ENCODE measurements at places on chromosomes 2 and 18.

- DNase-seq: no peak
Measured at GRCh38 chr2:219554350-219554749, 10.5 kb downstream of the TMEM198 start.

GRCh38 chr2:23720705-23721453 is 206.0 kb downstream of the ATAD2B start:
- DNase-seq: no peak

DNA sequence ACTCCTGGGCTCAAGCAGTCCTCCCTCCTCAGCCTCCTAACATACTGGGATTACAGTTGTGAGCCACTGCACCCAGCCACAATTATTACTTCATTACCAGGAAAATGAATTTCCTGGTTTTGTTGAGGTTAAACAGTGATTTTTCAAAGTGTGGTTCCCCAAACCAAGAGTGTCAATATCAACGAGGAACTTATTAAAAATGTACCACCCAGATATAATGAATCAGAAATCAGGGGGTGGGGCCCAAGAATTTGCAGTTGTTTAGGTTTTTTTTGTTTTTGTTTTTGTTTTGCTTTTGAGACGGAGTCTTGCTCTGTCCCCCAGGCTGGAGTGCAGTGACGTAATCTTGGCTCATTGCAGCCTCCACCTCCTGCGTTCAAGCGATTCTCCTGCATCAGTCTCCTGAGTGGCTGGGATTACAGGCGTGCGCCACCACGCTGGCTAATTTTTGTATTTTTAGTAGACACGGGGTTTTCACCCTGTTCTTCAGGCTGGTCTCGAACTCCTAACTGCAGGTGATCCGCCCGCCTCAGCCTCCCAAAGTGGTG is 94.1 kb downstream of the WDSUB1 start:
- no peak for DNase-seq

DNA sequence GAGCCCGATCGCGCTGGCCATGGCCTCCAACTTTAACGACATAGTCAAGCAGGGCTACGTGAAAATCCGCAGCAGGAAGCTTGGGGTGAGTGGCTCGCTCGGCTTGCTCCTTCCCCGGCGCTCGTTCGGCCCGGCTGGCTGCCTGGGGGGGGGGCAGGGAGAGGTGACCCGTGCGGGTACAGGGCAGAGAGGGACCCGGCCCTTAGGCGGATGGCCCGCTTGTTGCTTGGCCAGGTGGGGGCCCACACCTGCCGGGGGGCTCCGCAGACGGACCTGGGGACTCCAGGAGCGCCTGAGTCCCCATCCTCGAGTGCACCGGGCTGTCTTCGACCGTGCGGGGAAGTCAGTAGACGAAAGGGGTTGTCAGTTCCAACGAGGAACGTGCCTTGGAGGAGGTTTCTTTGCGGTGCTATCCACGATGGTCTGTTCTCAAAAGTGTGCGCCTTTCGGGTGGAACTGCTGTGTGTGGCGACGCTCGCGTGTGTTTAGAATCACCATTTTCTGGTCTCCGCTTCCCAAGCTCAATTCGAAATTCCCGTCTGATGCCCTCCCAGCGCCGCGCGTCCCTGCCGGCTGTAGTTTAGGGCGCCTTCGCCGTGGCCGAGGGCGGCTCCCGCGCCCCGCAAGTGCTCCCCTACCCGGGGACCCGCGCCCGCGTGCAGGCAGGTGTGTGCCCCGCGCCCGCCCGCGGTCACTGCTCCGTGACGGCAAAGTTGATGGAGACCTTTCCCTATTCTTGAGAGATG is 711 bp downstream of the DOK6 start:
- DNase-seq: no peak

- DNase-seq: no peak
Measured at GRCh38 chr2:223580951-223581350, 21.2 kb downstream of the SCG2 start.

GRCh38 chr2:96913398-96914202 is 43.7 kb upstream of the SEMA4C start:
- DNase-seq: peak; percentile 80

GRCh38 chr2:21715887-21716286 is 592.1 kb downstream of the TDRD15 start:
- DNase-seq: no peak

- DNase-seq: no peak
Measured at GRCh38 chr2:32559136-32559535, 68.7 kb upstream of the TTC27 start.

- no peak for DNase-seq
Measured at GRCh38 chr2:219987830-219988229, 360.4 kb downstream of the SLC4A3 start.

DNA sequence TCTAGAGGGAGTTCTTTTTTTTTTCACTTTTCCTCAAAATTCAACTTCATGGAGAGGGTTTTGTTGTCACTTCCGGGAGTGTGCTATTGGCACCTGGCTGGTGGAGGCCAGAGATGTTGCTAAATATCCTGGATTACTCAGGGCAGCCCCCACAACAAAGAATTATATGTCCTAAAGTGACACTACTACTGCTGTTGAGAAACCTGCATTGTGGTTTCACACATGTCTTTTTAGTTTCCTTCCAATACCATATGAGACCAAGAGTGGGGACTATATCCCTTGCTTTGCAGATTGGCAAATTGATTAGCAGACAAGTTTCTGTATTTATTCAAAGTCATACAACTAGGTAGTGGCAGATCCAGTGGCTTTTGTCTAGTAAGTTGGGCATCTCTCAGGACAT is 826.8 kb downstream of the TRIB2 start:
- no peak for DNase-seq

GRCh38 chr2:204024503-204024902 is 87.9 kb downstream of the ICOS start:
- DNase-seq: peak; percentile 31

GRCh38 chr2:233542507-233542906 is 24.1 kb downstream of the USP40 start:
- no peak for DNase-seq

DNA sequence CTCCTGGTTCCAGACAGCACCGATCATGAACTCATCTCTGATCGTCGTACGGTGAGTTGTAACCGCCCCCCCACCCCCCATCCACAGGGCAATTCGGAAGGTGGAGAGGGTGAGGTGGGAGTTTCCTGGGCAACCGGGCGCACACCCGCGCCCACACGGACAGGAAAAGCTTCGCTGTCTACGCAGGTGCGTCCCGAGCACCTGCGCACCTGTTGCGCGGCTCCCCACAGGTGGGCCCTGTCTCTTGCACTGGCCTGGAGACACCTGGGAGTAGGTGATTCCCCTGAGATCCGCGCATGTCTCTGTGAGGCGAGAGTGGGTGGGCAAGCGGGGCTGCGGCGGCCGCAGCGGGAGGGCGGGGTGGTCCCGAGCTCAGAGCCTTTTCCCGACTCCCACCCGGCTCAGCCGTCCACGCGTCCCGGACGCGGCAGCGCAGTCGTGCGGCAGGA is 459 bp upstream of the ATP6V1C2 start:
- no peak for DNase-seq

DNA sequence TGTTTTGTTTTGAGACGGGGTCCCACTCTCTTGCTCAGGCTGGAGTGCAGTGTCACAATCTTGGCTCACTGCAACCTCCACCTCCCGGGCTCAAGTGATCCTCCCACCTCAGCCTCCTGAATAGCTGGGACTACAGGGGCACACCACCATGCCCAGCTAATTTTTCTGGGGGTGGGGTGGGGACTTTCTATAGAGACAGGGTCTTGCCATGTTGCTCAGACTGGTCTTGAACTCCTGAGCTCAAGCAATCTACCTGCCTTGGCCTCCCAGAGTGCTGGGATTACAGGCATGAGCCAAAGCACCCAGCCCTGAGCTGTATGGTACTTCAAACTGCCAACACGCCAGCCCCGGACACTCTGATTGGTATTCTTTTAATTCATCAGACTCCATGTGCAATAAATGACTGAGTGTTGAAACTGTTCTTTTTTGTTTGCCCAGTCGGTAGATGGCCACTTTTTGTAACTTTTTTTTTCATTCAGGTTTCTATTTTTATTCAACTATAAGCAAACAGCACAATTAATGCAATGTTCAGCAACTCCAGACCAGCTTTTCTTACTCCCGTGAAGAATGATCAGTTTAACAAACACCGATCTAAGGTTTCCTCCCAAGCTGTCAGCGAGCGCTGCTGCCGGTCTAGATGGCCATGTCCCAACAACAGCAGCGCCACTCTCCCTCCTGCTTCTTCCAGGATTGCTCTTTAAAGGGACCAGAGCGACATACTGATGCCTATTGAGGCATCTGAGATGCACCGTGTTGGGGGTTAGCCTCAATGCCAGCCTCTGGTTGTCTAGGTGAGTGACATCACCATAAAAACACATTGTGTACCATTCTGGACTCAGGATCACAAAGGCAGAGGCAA is 12.5 kb upstream of the TGOLN2 start:
- DNase-seq: no peak

- no peak for DNase-seq
Measured at GRCh38 chr2:225471039-225471438, 71.5 kb downstream of the NYAP2 start.

- no peak for DNase-seq
Measured at GRCh38 chr2:159996792-159997546, 65.4 kb downstream of the PLA2R1 start.

DNA sequence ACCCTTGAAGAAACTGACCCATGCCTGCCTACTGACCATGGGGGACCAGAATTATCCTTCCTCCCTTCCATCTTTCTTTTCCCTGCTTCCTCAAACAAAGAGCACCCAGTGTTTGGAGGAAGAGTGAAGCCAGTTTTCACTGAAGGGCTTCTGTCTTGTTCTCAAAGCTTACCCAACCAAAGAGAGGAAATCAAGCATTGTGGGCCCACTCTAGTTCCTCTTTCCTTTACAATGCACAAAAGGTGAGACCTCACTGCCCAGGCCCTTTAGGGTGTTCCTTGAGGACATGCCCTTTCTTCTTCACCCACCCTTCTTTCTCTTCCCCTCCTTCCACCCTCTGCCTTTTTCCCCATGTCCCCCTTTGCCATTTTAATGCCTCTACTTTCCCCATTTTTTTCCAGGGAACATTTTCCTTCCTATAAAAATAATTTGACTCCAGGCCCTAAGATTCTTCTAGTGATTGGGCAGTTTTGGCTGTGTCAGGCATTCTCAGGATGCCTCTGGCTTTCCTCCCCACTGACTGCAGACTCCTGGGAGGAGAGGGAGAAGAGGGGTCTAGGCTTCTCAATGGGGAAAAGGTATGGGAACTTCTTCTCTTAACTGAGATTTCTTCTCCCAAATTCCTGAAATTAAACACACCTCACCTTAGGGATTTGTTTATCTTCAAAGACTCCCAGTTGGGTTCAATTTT is 126.6 kb upstream of the RMDN2 start:
- peak; percentile 44 for DNase-seq

DNA sequence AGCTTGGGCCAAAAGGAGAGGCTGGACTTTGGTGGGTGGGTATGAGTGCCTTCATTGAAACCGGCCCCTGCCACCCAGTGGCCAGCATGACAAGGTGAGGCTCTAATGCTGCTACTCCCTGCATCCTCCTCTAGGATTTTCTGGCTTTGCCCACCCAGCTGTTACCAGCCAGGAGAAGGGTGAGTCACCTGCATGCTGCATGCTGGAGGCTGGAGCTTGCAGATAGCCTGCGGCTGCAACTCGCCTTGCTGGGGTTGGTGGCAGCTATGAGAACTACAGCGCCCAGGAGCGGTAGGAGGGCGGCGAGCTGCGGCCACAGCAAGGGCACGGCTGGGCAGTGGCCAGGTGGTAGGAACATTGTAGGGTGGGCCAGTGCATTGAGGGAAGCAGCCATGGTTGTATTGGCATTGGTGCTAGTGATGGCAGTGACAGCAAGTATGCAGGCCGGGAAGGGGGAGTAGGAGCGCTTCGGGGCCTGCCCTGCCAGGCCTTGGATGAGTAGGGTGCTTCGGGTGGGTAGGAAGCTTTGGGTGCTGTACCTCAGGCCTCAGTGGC is 75.4 kb upstream of the SLC35G4 start:
- no peak for DNase-seq

DNA sequence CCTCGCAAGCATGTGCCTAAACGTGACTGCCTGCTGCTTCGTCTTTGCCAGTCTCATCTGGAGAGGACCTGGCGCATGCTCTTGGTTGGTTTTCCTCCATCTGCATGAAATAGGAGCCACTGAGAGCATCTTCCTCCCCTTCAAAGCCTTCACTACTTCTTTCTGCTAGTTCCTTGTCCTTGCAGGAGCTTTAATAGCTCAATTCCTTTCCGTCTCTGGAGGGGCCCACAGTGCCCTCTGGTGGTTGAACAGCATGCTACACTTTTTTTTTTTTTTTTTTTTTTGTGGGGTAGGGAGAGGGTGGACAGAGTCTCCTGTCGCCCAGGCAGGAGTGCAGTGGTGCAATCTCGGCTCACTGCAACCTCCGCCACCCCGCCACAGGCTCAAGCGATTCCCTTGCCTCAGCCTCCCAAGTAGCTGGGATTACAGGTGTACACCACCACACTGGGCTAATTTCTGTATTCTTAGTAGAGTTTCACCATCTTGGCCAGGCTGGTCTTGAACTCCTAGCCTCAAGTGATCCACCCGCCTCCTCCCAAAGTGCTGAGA is 59.6 kb downstream of the SP110 start:
- peak; percentile 89 for DNase-seq

GRCh38 chr2:143219266-143219665 is 90.0 kb downstream of the ARHGAP15 start:
- no peak for DNase-seq

- no peak for DNase-seq
Measured at GRCh38 chr2:238505892-238506280, 79.2 kb downstream of the ASB1 start.

- DNase-seq: peak; percentile 41
Measured at GRCh38 chr2:223101340-223102039, 49.5 kb downstream of the KCNE4 start.

- DNase-seq: no peak
Measured at GRCh38 chr2:30362468-30363081, 84.5 kb upstream of the LCLAT1 start.

DNA sequence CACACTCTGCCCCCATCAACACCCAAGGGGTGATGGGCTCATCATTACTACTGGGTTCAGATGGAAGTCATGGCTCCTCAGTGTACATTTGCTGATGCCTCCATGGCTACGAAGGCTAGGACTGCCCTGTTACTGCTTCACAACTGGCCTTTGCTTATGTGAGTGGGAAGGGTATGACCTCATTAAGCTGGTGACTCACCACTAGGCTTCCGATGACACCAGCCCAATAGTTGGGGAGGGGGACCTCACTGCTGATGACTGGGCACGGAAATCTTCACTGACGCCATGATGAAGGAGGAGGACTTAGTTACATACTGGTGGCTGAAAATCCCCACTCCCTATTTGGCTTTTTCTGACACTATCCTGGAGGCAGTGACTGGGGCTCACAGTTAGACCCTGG is 263.2 kb downstream of the CMPK2 start:
- no peak for DNase-seq

- DNase-seq: peak; percentile 91
Measured at GRCh38 chr2:25851740-25852503, 26.4 kb downstream of the ASXL2 start.

DNA sequence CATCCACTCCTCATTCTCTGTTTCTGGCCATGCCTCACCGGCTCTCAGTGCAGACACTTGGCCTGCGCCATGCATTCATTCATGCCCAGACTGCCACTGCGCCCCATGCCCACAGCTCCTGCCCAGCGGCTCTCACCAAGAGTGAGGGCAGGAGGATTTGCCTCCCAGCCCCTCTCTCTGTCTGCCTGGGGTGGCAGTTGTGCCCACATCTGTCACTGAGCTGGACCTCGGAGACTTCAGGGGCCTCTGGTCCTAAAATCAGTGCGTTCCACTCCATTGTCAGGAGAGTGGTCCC is 75.1 kb downstream of the CIB4 start:
- no peak for DNase-seq
